ENCODE measurements at places on chromosomes 7 and 10.
A peak's percentile ranks its signal among the peaks of the same experiment; 100 is the strongest.

DNA sequence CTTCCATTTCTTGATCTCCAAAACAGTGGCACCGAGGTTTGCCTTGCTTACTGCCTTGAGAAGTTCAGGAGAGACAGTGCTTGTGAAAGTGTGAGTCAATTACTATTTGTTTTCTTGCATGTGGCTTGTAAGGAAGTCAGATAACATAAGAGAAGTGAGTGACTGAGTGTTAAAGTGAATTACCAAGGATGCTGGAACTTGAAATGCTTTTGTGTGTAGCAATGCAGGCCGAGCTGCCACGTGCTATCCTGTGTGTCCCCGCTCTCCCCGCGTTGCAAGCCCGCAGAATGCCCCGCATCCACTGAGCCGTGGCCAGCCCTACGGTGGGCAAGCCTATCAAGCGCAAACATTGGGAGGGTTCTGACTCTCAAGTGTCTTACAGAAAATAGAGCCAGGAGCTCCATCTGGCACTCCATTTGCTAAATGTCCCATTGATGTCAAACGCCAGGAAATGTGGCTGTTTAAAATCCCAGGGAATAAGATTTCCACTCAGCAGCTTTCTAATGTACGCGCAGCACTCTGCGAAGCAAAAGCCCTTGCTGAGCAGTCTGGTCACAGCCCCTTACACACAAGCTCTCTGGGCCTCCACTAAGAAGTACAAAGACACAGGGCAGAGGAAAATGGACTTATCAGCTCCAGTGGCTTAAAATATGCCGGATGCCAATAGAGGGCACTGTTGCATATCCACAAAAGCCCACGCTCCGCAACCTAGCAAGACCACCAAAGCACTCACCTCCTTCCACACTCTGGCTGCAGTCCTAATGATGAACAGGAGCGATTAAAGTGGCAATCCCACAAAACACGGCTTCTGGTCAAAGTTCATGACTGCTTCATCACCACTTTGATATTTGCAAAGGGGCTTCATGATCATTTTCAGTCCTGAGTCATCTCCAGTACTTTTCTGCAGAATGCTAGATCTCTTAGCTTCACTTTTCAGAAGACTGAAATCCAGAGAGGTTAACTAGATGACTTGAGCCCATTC lies 158.0 kb upstream of the ITGB1 start:
- DNase-seq, result peak; percentile 68

DNA sequence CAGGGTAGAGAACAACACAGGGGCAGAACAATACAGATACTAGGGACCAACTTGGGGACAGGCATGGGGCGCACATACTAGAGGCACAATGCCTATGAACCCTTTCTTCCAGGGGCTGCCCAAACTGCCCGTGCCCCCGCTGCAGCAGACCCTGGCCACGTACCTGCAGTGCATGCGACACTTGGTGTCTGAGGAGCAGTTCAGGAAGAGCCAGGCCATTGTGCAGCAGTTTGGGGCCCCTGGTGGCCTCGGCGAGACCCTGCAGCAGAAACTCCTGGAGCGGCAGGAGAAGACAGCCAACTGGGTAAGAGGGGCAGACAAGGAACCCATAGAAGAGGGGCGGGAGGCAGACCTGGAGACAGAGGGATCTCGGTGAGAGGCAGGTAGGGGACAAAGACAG lies 5.8 kb downstream of the CHAT start:
- DNase-seq, result no peak

- DNase-seq, result no peak
Observed at GRCh38 chr10:43698156-43698555, 49.5 kb upstream of the ZNF32 start.

- DNase-seq, result no peak
Observed at GRCh38 chr7:4724648-4725013, 42.5 kb downstream of the FOXK1 start.

- DNase-seq, result no peak
Observed at GRCh38 chr7:74579800-74580685, 77.5 kb upstream of the GTF2I start.

Measured in activated CD4-positive, alpha-beta T cell treated with anti-CD3 and anti-CD28 coated beads, Interleukin-2, Interleukin-6, amounts not matched to agents 100 ng/mL and 50 ng/mL, durations not matched to agents 16 hours and 8 hours (primary cell).